CD4-positive, alpha-beta T cell treated with Interferon gamma for 1 hour (primary cell): ENCODE measurements at places on chromosomes 13 and 19.

- DNase-seq = no peak
Observed at GRCh38 chr19:30523791-30524190, 151.6 kb downstream of the ZNF536 start.

GRCh38 chr13:38872693-38873092, 117.9 kb downstream of the STOML3 start:
- DNase-seq = no peak

GRCh38 chr13:75669706-75670105, 33.6 kb downstream of the LMO7 start:
- DNase-seq = no peak

DNA sequence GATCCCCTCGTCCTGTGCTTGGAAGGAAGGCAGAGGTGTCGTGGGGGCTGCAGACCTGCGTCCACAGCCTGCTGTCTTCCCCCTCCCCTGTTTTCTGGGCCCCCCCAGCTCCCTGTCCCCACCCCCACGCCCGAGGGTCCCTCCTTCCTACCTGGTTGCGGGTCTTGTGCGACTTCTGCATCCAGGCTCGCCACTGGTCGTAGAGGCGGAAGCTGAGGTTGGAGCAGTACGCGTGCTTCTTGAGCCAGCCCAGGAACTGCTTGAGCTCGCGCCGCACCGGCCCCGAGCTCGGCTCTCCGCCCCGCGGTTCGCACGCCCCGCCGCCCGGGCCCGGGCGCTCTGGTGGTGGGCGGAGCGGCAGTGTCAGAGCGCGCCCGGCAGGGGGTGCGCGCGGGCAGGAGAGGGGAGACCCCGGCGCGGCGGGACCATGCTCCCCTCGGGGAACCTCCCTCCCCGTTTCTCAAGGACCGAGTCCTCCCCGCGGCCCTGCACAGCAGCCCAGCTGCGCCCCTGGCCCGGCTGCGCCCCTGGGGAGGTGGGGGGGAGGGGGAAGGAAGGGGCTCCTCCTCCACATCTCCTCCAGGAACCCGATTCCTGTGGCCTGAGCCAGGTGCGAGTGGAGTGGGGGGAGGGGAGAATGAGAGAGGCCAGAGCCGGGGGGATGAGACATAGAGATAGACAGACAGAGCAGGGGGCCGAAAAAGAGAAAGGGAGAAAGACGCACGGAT, 5.7 kb downstream of the REX1BD start:
- peak; percentile 72 for DNase-seq
